ENCODE measurements at places on chromosomes 3 and 15.

GRCh38 chr3:39208463-39209055 lies 16.2 kb upstream of the XIRP1 start:
- DNase-seq: peak; percentile 79

DNA sequence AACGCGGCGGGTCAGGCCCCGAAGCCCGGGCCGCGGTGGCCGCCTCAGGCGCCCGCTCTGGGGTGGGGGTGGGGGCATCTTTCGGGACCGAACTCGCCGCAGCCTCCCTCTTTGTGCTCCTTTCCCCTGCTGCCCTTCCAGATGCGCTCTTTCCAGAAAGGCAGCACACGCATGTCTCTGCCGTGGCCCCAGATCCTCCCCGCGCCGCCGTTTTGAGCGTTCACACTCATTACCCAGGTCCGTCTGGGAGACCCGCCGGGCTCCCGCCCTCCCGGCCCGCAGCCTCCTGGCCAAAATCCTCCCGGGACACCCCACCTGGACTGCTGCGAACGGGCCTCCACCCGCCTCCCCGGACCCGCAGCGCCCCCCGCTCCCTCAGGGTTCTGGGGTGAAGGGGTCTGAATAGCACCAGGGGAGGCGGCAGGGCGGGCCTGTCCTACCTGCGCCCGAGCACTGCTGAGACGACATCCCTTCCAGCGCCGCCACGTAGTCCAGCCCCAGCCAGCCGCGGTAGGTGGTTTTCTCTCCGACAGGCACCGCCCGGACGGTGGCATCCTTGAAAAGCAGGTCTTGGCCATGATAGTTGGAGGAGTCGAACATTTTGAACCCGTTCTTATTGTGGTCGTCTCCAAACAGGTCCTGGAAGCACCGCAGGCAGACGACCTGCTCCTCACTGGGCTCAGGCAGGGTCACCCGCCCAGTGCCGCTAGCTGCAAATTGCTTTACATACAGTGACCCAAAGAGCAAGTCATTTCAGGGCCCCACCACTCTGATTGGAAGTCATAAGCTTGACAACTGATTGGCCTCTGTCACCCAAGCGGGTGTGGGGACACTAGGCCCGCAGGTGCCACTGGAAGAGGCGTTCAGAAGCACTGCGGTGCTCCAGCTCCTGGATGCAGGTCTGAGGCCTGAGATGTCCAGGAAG lies 25.9 kb downstream of the MELTF start:
- DNase-seq: no peak

DNA sequence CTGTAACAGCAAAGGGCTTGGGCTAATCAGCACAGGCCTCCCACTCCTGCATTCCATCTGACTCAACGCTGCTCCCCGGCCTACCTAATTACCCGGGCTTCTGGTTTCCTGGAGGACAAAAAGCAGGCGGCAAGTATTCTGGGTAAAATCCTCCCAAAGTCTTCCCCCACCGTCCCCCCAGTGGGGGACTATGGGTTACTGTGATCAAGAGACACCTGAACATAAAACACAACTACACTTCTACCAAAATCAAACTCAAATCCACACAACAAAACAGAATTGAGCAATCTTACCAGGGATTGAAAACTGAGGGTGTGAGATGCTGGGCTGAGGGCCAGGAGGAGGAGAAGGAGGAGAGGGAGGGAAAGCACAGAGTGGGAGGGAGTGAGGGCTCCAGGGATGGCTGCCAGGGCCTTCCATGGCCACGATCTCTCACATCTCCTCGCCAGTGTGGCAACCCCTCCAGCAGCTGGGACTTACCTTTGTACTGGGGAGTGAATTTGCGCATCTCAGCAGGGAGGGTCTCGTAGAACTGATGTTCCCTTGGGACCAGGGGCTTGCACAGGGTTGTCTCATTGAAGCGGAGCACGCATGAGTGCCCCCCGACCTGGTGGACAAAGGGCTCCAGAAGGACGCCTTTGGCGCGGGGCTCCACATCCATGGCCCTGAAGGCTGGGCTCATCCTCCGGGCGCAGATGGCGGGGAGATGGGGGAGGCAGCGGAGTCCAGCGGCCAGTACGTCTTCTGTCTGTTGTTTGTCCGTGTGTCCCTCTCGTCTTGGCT lies 9.1 kb upstream of the NCKIPSD start:
- DNase-seq: peak; percentile 93

GRCh38 chr3:125057186-125057850 lies 1.5 kb upstream of the HEG1 start:
- peak; percentile 73 for DNase-seq

DNA sequence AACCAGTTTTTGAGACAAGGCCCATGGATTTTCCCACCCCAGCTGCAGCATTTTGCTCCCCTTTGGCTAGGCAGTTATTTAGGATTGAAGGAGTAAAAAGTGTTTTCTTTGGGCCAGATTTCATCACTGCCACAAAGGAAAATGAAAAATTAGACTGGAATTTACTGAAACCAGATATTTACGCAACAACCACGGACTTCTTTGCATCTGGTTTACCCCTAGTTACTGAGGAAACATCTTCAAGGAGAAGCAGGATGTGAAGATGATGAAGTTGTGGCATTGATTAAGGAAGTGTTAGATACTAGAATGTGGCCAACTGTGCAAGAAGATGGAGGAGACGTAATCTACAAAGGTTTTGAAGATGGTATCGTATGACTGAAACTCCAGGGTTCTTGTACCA lies 165.2 kb upstream of the MYRIP start:
- DNase-seq: peak; percentile 77

GRCh38 chr3:194285024-194285849 lies 65.9 kb downstream of the CPN2 start:
- peak; percentile 73 for DNase-seq

DNA sequence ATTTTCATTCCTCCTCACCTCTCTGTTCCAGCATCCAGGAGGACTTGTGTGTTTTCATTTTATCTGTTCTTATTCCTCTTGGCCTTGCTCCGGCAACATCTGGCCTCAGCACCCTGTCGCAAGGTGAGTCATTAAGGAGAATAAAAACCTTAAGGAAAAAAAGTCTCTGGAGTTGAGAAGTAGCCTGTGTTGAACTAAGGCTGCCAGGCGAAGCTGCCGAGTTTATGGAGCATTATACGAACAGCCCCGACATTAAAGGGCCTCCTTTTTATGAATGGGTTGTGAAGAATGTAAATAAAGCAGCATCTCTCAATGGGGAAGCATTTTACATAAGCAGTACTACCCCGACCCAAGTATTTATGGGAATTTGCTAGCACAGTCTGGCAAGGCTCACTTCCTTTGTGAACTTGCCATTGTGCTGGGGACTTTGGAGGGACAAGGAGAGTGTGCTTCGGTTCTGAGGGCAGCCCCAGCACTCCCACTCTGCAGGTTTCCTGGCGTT lies 4.7 kb downstream of the BAHD1 start:
- DNase-seq: peak; percentile 59

- DNase-seq: peak; percentile 77
These were observed 146.6 kb downstream of the SERPINI1 start for GRCh38 chr3:167882057-167882667.

- peak; percentile 61 for DNase-seq
These were observed 211.4 kb downstream of the TUSC7 start for GRCh38 chr3:116920826-116921610.

- DNase-seq: no peak
These were observed 91.6 kb downstream of the PPARG start for GRCh38 chr3:12380461-12380860.

GRCh38 chr15:86159468-86159867 lies 79.8 kb downstream of the AGBL1 start:
- no peak for DNase-seq

DNA sequence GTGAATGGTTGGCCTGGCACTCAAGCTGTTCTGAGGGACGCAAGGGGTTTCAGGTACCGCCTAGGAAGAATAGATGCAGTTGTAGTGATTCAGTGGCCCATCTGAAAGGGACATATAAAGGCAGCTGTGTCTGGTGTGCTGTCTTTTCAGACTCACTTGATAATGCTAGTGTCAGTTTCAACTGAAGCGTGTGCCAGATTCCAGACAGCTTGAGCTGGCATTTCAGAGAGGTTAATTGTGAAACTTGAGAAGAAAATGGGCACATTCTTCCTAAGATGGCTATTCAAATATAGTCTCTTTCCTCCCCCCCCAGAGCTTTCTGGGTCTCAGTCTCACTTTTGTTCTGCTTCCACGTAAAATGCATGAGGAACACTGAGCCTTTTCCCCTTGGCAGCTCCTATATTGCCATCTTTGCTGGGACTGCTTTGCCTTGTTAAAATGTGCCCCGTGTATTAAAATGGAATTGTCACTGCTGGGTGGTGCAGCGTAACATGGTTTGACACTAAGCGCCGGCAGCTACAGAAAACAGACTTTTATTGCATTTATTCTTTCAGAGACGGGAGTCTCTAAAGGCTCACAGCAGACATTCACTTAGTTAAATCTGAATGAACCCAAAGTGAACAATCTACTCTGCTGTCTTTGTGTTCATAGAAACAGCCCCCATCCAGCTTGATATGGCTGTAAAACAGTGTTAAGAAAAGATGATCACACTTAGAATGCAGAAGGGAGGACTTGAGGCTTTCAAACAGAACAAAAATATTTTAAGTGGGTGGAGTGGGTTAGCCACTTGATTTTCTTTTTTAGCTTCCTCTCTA lies 478.7 kb downstream of the RBMS3 start:
- DNase-seq: peak; percentile 61

DNA sequence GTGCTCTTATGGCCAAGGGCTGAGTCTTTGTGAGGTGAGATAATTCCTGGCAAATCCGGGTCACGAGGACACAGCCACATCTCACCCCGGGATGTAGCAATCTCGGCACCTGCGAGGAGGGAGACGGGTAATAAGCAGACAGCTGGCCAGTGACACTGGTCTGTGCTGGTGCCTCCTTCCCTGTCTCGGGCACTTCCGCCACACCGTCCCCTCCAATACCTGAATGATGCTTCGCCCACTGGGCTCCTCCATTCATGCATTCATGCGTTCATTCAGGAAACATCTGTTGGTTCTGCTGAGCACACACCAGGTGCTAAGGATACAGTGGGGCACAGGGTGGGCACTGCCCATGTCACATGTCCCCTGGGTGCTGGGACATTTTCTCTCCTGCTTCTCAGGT lies 60.1 kb downstream of the ATP10A start:
- DNase-seq: no peak

DNA sequence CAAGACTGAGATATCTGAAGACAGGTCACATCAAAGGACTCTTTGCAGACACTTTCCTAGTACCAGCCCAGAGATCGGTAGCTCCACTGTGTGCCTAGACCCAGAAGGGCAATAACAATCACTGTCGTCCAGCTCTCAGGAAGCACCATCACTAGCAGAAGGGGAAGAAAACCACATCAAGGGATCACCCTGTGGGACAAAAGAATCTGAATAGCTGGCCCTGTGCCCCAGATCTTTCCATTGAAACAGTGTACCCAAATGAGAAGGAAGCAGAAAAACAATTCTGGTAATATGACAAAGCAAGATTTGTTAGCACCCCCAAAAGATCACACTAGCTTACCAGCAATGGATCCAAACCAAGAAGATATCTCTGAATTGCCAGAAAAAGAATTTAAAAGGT lies 404.4 kb upstream of the NECTIN3 start:
- no peak for DNase-seq

DNA sequence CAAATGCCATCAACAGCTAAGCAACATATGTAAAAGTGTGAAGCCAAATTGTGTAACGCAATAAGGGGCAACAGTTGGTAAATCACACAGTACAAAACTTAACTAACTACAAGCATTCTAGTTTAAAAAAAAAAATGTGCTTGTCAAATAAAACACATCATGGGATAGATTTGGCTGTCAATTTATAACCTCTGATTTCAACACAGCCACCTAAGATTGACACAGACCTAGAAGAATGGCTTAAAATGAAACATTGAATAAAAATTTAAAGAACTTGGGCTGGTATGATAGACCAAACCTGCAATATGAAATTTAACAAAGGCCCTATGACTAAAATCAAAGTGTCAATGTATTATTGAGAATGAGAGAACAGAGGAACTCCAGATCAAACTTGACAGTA lies 148.4 kb downstream of the NR1I2 start:
- no peak for DNase-seq

DNA sequence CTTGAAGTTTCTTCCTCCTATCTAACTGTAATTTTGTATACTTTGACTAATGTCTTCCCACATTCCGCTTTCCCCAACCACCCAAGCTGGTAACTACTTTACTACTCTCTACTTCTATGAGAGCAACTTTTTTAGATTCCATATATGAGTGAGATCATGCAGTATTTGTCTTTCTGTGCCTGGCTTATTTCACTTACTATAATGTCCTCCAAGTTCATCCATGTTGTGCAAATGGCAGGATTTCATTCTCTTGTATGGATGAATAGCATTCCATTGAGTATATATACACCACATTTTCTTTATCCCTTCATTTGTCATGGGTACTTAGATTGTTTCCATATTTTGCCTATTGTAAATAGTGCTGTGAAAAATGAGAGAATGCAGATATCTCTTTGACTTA lies 78.5 kb upstream of the CCNL1 start:
- DNase-seq: no peak

DNA sequence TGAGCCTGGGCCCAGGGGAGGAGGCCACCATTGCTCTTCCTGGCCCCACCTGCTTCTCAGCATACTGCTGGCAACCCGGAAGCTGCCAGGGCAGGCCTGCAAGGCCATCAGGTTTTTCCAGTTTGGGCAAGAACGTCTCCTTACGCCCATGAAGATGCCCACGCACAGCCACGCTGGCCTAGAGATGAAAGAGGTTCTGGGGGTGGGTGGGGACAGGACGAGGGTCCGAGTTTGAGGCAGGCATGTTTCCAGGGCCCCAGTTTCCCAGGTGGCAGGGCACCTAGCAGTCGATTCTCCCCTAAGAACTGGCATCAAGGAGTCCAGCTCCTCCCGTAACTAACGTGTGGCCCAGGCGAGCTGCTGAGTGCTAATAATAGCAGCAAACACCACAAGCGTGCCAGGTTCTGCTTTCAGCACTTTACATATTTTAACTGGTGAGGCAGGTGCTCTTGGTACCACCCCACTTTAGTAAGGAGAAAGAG lies 45.8 kb downstream of the ZNF710 start:
- no peak for DNase-seq
